A549 treated with ZK216348 at 1 μM for 4 hours (cell line): ENCODE measurements at places on chromosomes 2 and 18. TPM values are rescaled to one million over a fixed set of nuclear protein-coding genes. Genes with fewer than 3 reads are reported as not detected.

Gene ALK
- not detected in 5 replicates for total RNA-seq

Gene HOXD1
- 0.18 to 0.28 TPM (median 0.24 TPM) in 4 of 5 replicates, not detected in the other for total RNA-seq

Gene RAB6C
- not detected in 5 replicates for total RNA-seq

Gene SCYGR4
- not detected in 5 replicates for total RNA-seq

Gene FOXD4L1
- 0.25 to 0.50 TPM (median 0.28 TPM) in 5 replicates for total RNA-seq
